Natural killer cell (primary cell): ENCODE measurements at places on chromosomes 7 and 10.

DNA sequence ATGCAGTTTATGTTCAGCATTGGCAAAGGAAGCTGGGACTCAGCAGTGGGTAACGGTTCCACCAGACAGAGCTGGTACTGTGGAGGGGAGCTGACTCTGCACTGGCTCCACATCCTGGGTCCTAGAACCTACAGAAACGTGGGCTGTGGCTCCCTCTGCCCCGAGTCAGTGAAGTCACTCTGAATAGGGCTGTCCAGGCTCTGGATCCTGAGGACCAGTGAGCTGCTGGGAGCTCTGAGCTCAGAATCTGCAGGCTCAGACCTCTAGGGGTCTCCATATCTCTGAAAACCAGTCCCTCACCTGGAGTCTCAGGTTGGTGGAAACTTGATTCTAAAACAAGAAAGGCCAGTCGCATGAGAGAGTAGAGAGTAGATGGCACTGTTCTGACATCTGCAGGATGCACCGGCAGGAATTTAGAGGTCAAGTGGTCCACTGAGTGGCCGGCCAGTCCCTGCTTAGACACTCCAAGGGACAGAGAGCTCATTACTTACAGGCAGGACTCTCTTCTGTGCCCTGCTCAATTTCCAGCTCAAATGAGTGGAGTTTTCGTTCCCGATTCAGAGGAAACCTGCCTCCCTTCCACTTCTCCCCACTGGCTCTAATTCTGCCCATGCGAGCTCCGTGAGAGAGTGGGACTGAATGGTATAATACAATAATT lies 18.6 kb downstream of the NPFFR1 start:
- no peak overlapping the region for H3K27ac ChIP-seq
- H3K4me1 ChIP-seq, result no peaks in the 10 kb centered on the region
- H3K4me3 ChIP-seq, result no peak overlapping the region
- DNase-seq, result no peak

GRCh38 chr10:26430641-26431163 lies 7.4 kb upstream of the APBB1IP start:
- H3K4me1 ChIP-seq, result peaks cover 26% of the 10 kb centered on the region
- DNase-seq, result peak; percentile 65
- H3K36me3 ChIP-seq, result no peaks in the 10 kb centered on the region

GRCh38 chr7:156173748-156174353 lies 361.6 kb upstream of the SHH start:
- no peak overlapping the region for H3K4me3 ChIP-seq
- H3K36me3 ChIP-seq, result no peaks in the 10 kb centered on the region
- no peak overlapping the region for H3K27ac ChIP-seq
- H3K27me3 ChIP-seq, result no peaks in the 10 kb centered on the region

DNA sequence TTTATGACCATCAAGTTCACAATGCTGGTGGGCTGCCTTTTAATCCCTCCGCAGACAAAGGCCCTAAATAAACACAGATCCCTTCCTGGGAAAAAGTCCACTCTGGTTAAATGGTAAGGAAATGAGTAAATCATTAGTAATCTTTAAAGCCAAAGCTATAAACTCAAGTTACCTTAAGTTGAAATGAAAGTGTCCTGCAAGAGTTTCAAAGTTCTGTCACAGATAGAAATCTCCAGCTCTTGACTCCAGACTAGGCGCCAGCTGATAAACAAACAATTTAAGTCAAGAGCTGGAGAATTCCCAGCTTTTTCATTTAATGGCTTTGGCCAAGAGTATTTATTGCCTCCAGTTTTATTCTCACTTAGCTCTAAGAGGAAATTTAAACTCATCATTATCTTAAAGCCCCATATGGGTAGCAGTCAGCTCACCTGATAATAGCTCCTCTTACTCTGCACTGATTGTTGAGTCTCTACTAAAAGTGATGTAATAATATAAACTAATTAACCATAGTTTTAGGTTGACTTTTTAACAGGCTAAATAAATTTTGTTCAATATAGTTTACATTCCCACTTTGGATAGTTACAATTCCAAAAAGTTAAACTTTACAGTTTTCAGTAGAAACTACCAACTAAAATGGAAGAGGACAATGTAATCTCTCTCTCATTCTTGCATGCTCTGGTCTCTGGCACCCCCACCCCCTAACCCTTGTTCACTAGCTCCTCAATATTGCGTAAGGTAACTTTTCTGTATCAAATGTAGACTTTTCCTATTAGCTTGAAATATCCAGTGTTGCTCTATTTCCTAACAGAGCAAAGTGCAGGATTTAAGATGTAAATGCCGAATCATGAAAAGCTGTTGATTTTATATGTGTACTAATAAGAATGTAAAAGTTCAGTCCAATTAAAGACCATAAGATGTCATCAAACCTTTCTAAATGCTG lies 56.1 kb downstream of the HIBADH start:
- H3K4me1 ChIP-seq, result no peaks in the 10 kb centered on the region
- no peak overlapping the region for H3K27ac ChIP-seq
- no peak overlapping the region for H3K4me3 ChIP-seq
- no peaks in the 10 kb centered on the region for H3K36me3 ChIP-seq
